Thoracic aorta (tissue), 2 donors: ENCODE measurements at places on chromosomes 16 and 17.

GRCh38 chr16:74297145-74297665 lies 591 bp downstream of the PSMD7 start:
- peaks cover 25% of the 10 kb centered on the region for H3K36me3 ChIP-seq

DNA sequence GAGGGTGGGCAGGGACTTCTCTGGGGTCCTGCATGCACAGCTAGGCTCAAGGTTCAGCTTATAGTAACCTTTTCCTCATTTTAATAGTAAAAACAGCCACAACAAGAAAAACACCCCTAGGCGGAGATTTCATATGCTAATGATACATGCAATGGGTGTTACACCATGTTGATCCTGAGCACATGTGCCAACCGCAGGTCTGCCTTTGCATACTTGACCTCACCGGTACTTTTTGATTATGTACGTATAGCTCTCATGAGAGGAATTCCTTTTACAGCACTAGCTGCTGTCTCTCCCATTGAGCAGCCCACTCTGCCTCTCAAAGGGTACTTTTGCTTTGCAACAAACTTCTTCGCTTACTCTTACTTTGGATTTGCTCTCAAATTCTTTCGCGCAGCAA lies 1.9 kb downstream of the KRTAP4-8 start:
- DNase-seq, result no peak
- H3K36me3 ChIP-seq, result no peaks in the 10 kb centered on the region
- H3K27ac ChIP-seq, result no peak overlapping the region
- no peak overlapping the region for H3K4me3 ChIP-seq
- H3K4me1 ChIP-seq, result no peaks in the 10 kb centered on the region
- no peaks in the 10 kb centered on the region for H3K27me3 ChIP-seq

DNA sequence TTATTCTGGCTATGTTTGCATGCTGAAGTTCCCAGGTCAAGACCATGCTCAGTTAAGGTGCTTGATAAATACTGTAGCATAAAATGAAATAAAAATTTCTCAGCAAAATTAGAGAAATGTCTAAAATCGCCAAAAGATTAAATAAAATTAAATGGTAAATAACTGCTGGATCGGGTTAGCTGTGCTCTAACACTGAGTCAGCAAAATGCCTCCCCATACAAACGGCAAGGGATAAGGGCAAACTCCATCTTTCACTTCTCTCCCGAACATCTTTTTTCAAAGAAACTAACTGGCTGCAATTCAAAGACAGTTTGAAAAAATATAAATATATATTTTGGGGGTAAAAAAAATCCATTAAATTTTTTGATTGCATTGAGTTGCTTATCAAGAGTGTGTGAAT lies 162.2 kb upstream of the ZFHX3 start:
- DNase-seq, result no peak
- no peak overlapping the region for H3K27ac ChIP-seq
- no peaks in the 10 kb centered on the region for H3K36me3 ChIP-seq
- H3K4me3 ChIP-seq, result no peak overlapping the region
- H3K27me3 ChIP-seq, result no peaks in the 10 kb centered on the region

GRCh38 chr16:56121156-56121500 lies 70.2 kb upstream of the GNAO1 start:
- no peak for DNase-seq
- no peaks in the 10 kb centered on the region for H3K36me3 ChIP-seq
- no peaks in the 10 kb centered on the region for H3K27me3 ChIP-seq
- H3K4me1 ChIP-seq, result no peaks in the 10 kb centered on the region
- H3K4me3 ChIP-seq, result no peak overlapping the region

GRCh38 chr17:76742958-76743357 lies 5.0 kb downstream of the MFSD11 start:
- no peak overlapping the region for H3K27ac ChIP-seq
- no peak for DNase-seq
- H3K36me3 ChIP-seq, result peaks cover 37% of the 10 kb centered on the region
- no peak overlapping the region for H3K4me3 ChIP-seq
- H3K4me1 ChIP-seq, result peaks cover 21% of the 10 kb centered on the region

DNA sequence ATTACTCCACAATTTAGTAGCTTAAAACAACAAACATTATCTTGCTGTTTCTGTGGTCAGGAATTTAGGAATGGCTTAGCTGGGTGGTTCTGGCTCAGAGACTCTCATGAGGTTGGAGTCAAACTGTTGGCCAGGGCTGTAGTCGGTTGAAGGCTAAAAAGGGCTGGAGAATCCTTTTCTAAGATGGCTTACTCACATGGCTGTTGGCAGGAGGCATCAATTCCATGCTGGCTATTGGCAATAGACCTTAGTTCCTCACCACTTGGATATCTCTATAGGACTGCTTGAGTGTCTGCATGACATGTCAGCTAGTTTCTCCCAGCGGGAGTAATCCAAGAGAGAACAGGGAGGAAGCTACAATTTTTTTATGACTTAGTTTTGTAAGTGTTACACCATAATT lies 6.6 kb upstream of the EFCAB13 start:
- peak overlapping the region; percentile 17 for H3K27ac ChIP-seq
- no peaks in the 10 kb centered on the region for H3K36me3 ChIP-seq
- H3K4me1 ChIP-seq, result peaks cover 52% of the 10 kb centered on the region
- H3K27me3 ChIP-seq, result no peaks in the 10 kb centered on the region

DNA sequence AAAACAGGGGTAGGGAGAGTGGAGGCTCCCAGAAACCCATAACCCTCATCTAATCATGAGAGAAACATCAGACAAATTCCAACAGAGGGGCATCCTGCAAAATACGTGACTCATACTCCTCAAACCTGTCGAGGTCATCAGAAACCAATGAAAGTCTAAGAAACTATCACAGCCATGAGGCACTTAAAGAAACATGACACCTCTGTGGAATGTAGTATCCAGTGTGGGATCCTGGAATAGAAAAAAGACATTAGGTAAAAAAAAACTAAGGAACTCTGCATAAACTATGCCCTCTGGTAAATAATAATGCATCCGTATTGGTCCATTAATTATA lies 16.4 kb downstream of the CDH5 start:
- H3K36me3 ChIP-seq, result no peaks in the 10 kb centered on the region
- no peaks in the 10 kb centered on the region for H3K27me3 ChIP-seq
- no peaks in the 10 kb centered on the region for H3K4me1 ChIP-seq
- DNase-seq, result no peak

- no peak overlapping the region for H3K27ac ChIP-seq
Observed at GRCh38 chr16:66306366-66307150, 59.9 kb upstream of the CDH5 start.

GRCh38 chr16:1082952-1083675 lies 10.6 kb downstream of the SSTR5 start:
- no peak for DNase-seq
- H3K4me3 ChIP-seq, result no peak overlapping the region
- H3K27ac ChIP-seq, result no peak overlapping the region

GRCh38 chr17:82599674-82600661 lies 48.3 kb downstream of the WDR45B start:
- peaks cover 33% of the 10 kb centered on the region for H3K36me3 ChIP-seq
- H3K27ac ChIP-seq, result no peak overlapping the region
- no peaks in the 10 kb centered on the region for H3K27me3 ChIP-seq
- no peak for DNase-seq

DNA sequence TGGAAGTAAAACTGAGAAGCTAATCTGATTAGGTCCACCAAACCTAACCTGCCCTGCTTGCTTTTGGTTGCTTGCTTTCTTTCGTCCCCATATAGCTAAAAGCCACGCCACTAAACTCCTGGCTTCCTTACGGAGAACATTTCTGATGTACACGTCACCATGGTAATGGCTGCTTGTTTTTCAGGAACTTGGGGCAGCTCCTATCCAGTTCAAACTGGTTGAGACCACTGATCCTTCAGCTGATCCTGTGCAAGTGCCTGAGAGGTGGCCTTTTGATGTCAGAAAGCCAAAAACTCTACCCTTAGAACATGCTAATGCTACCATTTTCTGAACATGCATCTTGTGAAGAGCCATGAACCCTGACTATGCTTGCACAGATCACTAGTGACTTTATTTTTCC lies 14.4 kb upstream of the DHRS7C start:
- H3K27me3 ChIP-seq, result no peaks in the 10 kb centered on the region
- H3K36me3 ChIP-seq, result no peaks in the 10 kb centered on the region
- no peak for DNase-seq

- peaks cover 3% of the 10 kb centered on the region for H3K27me3 ChIP-seq
- H3K4me3 ChIP-seq, result no peak overlapping the region
- H3K27ac ChIP-seq, result no peak overlapping the region
- no peak for DNase-seq
- peaks cover 7% of the 10 kb centered on the region for H3K36me3 ChIP-seq
Observed at GRCh38 chr16:30004811-30005242, 6.0 kb downstream of the DOC2A start.

DNA sequence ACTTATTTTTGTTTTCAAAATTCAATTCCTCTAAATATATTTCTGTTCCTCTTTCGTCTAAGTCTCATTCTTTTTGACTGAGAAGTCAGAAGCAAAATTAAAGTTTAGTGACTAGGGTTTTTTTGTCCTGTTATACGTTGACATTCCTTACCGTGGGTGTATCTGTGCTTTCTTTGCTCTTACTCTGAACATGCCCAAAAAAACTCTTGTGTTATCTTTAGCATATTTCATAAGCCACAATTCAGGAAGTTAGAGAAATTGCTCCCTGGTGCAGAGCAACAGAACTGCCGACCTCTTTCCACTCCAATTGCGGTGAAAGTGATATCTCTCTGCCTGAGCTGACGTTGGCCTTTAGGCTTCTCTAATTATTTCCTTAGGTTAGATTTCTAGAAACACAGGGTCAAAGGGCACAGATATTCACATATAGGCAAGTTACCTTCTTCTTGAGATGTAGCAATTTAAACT lies 65.7 kb downstream of the CENPV start:
- no peaks in the 10 kb centered on the region for H3K27me3 ChIP-seq
- peak overlapping the region; percentile 64 for H3K4me3 ChIP-seq
- peaks cover 31% of the 10 kb centered on the region for H3K4me1 ChIP-seq
- H3K36me3 ChIP-seq, result no peaks in the 10 kb centered on the region

DNA sequence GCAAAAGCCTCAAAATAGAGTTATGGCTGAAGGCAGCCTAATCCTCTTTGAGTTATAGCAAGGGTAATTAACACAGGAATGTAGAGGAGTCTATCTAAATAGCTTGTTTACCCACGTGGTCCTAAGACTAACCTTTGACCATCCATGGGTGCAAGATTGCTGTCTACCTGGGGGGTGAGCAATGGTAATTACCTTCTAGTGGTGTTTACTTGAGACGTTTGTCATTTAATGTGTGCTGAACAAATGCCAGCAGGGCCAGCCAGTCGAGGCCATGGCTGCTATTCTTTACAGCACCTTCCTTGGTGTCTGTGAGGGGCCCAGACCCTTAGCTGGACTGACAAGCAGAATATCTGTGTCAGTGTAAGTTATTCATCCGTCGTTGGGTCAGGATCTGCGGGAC lies 13.9 kb upstream of the PRPSAP1 start:
- H3K4me3 ChIP-seq, result no peak overlapping the region
- no peaks in the 10 kb centered on the region for H3K36me3 ChIP-seq
- no peak overlapping the region for H3K27ac ChIP-seq
- no peak for DNase-seq
- H3K4me1 ChIP-seq, result peaks cover 4% of the 10 kb centered on the region

DNA sequence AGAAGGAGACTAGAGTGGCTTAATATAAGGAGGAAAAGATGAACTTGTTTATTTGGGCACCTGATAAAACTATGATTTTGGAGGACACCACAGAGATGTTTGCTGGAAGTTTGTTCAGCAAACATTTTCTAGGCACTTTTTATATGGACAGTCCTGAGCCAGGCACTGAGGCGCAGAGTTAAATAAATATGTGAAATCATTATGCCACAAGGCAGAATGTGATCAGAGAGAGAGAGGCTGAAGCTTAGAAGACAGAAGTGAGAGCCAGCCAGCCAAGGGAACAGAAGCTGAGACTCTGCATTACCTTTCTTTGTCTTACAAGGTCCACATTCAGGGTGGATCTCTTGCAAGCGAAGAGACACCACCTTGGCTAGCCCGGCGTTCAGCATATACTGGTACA lies 21.4 kb downstream of the GTF3C1 start:
- H3K4me1 ChIP-seq, result no peaks in the 10 kb centered on the region
- DNase-seq, result no peak
- H3K36me3 ChIP-seq, result peaks cover 68% of the 10 kb centered on the region
- H3K4me3 ChIP-seq, result no peak overlapping the region
- no peak overlapping the region for H3K27ac ChIP-seq

DNA sequence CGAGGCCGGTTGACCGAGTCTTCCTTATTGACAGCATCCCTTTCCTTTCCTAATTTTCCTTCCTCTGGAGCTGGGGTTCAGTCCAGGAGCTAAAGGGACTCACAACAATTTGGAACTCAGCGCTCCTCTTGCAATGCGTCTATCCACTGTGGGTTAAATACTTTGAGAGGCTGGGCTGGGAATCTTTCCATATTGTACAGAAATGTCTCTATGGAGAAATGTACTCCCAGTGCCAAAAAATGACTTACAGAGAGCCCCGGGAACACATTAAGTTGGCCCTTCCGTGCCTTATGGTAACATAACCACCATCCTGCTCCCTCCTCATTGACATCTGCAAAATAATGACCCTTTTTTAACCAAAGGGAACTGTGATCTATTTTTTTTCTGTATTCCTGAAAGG lies 192.8 kb downstream of the FTO start:
- no peaks in the 10 kb centered on the region for H3K27me3 ChIP-seq
- peaks cover 25% of the 10 kb centered on the region for H3K4me1 ChIP-seq
- H3K4me3 ChIP-seq, result no peak overlapping the region
- no peaks in the 10 kb centered on the region for H3K36me3 ChIP-seq

- no peaks in the 10 kb centered on the region for H3K4me1 ChIP-seq
- no peak overlapping the region for H3K4me3 ChIP-seq
- H3K36me3 ChIP-seq, result no peaks in the 10 kb centered on the region
- DNase-seq, result no peak
- H3K27me3 ChIP-seq, result no peaks in the 10 kb centered on the region
- no peak overlapping the region for H3K27ac ChIP-seq
Observed at GRCh38 chr16:87829988-87830672, 39.2 kb downstream of the SLC7A5 start.

DNA sequence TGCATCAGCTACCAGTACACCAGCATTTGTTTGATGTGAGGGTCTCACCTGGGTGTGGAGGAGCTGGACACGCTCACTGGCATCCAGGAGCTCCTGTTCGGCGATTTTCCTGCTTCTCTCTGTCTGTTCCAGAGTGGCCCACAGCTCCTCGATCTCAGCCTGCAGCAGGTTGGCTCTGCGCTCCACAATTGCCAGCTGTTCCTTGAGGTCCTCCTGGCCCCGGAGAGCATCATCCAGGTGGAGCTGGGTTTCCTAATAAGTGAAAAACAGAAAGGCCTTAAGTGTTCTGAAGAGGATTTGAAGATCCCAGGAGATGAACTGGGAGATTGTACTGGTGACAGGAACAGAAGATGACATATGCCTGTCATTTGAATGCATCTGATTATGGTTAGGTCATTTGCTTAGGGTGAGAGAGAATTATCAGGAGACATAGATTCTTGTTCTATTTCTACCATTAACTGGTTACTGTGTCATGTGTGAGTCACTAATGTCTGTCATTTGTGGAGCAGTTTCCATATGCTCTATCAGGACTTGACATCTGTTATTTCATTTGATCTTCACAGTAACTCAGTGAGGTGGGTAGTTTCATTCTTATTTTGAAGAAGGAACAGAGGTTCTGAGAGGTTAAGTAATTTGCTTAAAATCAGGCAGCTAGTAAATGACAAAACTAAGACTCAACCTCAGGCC lies 21.5 kb upstream of the MYH13 start:
- H3K4me1 ChIP-seq, result no peaks in the 10 kb centered on the region
- no peaks in the 10 kb centered on the region for H3K27me3 ChIP-seq
- no peak overlapping the region for H3K27ac ChIP-seq
- H3K36me3 ChIP-seq, result no peaks in the 10 kb centered on the region
- H3K4me3 ChIP-seq, result no peak overlapping the region
